ENCODE measurements at places on chromosomes 6 and 20. TPM values are rescaled to one million over a fixed set of nuclear protein-coding genes. Genes with fewer than 3 reads are reported as not detected.

DNA sequence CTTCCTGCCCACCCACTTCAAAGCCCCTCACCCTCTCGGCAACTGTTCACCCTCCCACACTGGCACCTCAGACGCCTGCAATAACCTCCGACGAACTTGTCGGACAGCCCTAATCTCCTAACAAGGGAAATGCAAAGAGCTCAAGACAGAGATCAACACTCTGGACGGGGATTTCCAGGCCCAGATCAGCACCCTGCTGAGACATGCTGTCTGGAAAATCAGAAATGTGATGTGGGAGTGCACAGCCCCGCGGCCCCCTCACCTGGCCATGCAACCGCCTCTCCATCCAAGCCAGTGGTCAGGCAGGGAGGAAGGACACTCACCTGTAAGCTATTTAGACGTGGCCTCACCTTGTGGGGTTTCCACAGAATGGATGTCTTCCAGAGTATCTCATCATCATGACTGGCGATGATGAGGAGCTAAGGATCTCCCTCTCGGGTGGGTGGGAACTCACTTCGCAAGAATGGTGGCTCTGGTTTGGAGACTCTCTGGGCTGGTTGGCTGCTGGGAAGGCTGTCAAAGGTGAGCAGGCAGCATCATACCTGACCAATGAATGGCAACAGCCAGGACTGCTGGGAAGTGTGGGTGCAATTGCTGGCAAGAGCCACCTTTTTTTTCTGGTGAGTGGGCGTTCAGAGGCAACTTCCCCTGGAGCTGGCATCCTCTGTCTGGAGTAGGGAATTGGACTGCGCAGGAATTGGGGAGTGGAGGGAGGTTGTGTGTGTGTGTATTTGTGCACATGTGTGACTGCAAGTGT lies 28.1 kb upstream of the ADTRP start:
- H3K36me3 ChIP-seq, result no peaks in the 10 kb centered on the region
- H3K4me3 ChIP-seq, result no peak overlapping the region
- H3K4me1 ChIP-seq, result peaks cover 23% of the 10 kb centered on the region
- H3K27ac ChIP-seq, result no peak overlapping the region
- peak; percentile 32 for DNase-seq

GMPR gene
- 7.4 TPM for total RNA-seq

CLPSL2 gene
- not detected for total RNA-seq

SYNDIG1 gene
- 3.2 TPM for total RNA-seq

SSTR4 gene
- total RNA-seq, result not detected

GRCh38 chr20:2865630-2866029 lies 7.7 kb upstream of the PTPRA start:
- DNase-seq, result peak; percentile 69
- no peak overlapping the region for H3K4me3 ChIP-seq
- H3K36me3 ChIP-seq, result peaks cover 25% of the 10 kb centered on the region
- H3K27ac ChIP-seq, result no peak overlapping the region
- H3K27me3 ChIP-seq, result no peaks in the 10 kb centered on the region
- H3K4me1 ChIP-seq, result peaks cover 5% of the 10 kb centered on the region

DNA sequence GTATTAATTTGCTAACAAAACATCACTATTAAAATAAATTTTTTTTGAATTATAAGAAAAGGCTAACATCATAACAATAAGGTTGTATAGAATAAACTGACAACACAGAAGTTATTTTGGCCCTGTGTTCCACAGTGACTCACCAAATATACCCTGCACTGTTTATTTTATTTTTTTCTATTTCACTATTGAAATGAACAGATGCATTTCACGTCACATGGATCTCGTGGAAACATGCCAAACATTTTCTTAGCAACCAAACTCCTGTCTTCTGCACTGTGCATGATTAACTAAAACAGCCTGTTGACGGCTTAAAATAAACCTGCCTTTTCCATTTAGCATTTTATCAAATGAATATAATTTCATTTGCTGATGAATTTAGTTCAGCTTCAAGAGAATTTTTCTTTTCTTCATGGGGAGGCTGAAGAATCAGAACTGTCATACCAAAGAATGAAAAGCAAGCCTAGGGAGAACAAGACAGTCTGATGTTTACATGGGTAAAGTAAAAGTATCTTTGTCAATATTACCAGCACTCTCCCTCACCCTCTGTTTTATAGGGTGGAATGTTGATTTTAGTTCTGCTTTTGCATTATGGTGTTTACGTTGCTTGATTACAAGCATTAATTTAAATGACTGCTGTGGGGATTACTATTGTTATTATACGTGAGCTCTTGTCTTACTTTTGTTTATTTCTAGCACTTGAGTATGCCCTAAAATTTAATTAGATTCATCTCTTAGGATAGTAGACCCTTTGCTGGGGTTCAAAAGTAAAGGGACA lies 115.3 kb downstream of the LCA5 start:
- no peak for DNase-seq
- H3K27me3 ChIP-seq, result no peaks in the 10 kb centered on the region
- H3K36me3 ChIP-seq, result no peaks in the 10 kb centered on the region
- H3K4me3 ChIP-seq, result no peak overlapping the region
- peaks cover 17% of the 10 kb centered on the region for H3K4me1 ChIP-seq

APCDD1L gene
- total RNA-seq, result 16.5 TPM

DNA sequence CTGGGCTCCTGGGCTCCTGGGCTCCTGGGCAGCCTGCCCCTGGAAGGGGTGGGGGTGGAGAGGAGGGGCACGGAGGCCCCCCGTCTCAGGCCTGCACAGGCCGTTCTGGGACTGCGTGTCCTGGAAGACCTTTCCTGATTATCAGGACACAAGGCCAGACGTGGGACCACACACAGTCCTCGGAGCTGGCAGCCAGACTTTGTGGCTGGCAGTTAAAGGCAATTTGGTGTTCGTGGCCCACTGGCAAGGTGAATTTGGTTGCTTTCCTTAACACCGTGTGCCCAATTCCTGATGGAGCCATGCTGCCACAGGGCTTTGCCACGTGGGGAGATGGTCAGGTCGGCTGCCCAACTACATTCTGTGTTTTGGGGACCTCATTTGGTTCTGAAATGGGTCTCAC lies 113.5 kb downstream of the SMOC2 start:
- no peaks in the 10 kb centered on the region for H3K36me3 ChIP-seq
- no peaks in the 10 kb centered on the region for H3K4me1 ChIP-seq
- DNase-seq, result no peak
- no peak overlapping the region for H3K4me3 ChIP-seq
- H3K27ac ChIP-seq, result no peak overlapping the region

- no peaks in the 10 kb centered on the region for H3K36me3 ChIP-seq
- no peak overlapping the region for H3K4me3 ChIP-seq
- no peaks in the 10 kb centered on the region for H3K27me3 ChIP-seq
- H3K4me1 ChIP-seq, result no peaks in the 10 kb centered on the region
Measured at GRCh38 chr20:61416546-61416945, 164.5 kb downstream of the CDH4 start.

DNA sequence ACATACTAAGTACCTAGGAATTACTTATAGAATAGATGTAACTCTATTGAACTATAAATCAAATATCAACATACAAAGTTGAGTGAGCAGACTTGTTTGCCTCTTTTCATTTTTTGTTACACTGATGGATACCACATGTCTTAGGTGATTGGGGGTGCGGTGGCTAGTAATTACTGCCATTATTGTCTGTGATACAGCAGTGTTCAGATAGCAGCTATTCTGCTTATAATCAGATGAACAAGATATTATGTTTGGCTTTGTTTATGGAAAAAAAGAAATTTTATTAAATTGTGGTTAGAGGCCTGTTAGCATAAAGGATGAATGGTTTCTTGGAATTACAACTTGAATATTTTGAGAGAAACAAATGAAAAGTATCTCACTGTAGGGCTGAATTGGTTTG lies 55.9 kb downstream of the KCNQ5 start:
- peaks cover 7% of the 10 kb centered on the region for H3K4me1 ChIP-seq
- DNase-seq, result no peak
- H3K36me3 ChIP-seq, result no peaks in the 10 kb centered on the region
- H3K27ac ChIP-seq, result no peak overlapping the region
- no peaks in the 10 kb centered on the region for H3K27me3 ChIP-seq
- H3K4me3 ChIP-seq, result no peak overlapping the region

GRCh38 chr6:31775633-31776484 lies 1.3 kb downstream of the VWA7 start:
- H3K4me1 ChIP-seq, result peaks cover 12% of the 10 kb centered on the region
- peaks cover 17% of the 10 kb centered on the region for H3K36me3 ChIP-seq
- DNase-seq, result peak; percentile 64
- H3K4me3 ChIP-seq, result no peak overlapping the region
- H3K27ac ChIP-seq, result no peak overlapping the region
- no peaks in the 10 kb centered on the region for H3K27me3 ChIP-seq

All from osteoblast (primary cell).